ENCODE measurements at places on chromosomes 16 and 17.
A peak's percentile ranks its signal among the peaks of the same experiment; 100 is the strongest.

DNA sequence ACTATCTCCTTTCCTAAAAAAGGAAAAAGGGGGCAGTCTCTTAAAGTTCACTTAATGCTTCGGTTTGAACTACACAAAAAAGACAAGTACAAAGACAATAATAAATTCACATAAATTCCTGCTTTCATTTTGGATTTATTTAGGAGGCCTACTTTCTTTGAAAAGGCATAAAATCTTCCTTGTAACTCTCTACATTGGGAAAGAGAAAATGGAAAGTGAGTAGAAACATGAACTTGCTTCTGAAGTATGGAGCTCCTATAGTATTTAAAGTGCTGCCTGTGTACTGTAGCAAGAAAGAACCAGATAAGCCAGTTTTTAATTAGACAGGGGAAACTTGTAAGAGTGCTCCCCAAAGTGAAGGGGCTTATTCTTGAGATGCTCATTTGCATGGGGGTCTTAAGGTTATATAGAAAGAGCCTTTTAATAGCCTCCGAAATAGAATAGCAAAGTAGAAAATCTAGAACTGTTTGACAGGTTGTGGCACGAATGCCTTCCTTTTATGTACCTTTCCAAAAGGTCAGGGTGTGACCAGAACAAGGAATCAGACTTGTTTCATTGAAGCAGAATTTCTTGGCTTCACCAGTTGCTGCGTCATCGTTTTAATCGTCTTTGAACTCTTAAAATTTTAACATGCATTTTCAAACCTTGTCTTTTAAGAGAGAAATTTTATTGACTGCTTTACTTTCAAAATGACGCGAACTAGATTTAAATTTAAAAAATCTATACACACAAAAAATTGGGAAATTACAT is 12.9 kb downstream of the GAN start:
- peak; percentile 29 for DNase-seq

- no peak for DNase-seq
Observed at GRCh38 chr17:64622931-64623654, 39.0 kb downstream of the SMURF2 start.

DNA sequence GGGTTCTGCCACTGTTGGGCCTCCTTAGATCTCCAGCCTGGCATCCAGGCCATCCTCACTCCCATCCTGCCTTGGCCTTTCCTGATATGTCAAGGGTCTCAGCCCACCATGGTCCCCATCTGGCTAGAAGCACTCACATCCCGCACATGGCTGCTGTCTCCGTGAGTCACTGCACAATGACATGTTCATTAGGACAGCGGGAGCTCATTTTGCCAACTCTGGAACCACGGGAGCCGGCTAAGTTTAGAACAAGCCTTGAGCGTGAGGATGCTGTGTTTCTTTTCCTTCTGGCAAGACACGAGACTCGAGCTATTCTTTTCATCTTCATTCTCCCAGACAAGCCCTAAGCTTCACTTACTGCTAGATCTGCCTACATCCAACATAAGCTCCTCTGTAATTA is 65.7 kb upstream of the KSR1 start:
- no peak for DNase-seq

- no peak for DNase-seq
Observed at GRCh38 chr16:54742436-54742835, 188.2 kb upstream of the IRX5 start.

GRCh38 chr16:11198828-11199227 is 57.2 kb downstream of the SOCS1 start:
- peak; percentile 89 for DNase-seq

DNA sequence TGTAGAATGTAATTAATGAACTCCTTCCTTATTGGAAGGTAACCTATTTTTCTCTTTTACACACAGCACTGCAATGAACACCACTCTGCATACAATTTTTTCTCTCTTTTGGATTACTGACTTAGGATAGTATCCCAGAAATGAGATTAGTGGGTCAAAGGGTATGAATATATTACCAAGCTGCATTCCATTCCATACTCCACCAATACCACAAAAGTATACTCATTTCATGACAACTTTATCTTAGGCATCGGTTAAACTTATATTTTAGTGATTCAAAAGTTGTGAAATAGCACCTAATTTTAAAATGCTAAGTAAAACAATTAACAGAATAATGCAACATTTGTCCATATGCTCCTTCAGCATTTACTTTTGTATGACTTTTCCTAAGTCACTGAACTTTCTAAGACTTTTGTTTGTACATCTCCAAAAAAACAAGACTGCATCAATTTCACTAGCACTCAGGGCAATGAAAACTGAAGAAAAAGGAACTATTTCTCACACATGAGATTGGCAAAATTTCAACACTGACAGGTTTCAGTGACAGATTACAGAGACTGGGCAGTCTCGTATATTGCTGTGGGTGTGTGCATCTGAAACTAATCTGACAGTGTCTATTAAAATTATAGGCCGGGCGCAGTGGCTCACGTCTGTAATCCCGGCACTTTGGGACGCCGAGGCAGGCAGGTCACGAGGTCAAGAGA is 32.1 kb downstream of the HELZ start:
- no peak for DNase-seq

GRCh38 chr17:75830164-75831031 is 13.8 kb downstream of the UNC13D start:
- peak; percentile 64 for DNase-seq

DNA sequence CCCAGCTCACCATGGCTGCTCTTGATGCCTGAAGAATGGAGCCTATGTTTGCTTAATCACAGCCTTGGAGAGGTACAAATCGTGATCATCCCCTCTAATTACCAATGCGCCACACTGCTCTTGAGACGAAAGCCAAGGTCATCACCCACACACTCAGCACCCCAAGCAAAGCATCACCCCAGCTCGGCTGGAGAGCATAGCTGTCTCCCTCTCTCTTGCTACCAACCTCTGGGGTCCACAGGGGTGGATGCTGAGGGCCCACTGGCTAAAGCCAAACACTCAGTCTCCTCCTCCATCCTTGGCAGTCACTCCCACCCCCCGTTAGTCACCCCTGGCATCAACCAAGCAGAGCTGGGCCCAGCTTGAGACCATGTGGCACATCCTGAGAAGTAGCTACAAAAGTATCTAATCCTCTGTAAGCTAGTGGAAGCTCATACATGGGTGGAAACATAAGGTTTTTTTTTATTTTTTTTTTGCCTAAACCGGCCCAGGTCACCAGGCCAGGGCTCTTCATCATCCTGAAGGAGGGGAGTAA is 44.8 kb downstream of the PIMREG start:
- no peak for DNase-seq

GRCh38 chr17:77212081-77212832 is 71.5 kb downstream of the SEC14L1 start:
- DNase-seq, result no peak

- DNase-seq, result no peak
Observed at GRCh38 chr17:69551212-69552010, 136.9 kb downstream of the MAP2K6 start.

DNA sequence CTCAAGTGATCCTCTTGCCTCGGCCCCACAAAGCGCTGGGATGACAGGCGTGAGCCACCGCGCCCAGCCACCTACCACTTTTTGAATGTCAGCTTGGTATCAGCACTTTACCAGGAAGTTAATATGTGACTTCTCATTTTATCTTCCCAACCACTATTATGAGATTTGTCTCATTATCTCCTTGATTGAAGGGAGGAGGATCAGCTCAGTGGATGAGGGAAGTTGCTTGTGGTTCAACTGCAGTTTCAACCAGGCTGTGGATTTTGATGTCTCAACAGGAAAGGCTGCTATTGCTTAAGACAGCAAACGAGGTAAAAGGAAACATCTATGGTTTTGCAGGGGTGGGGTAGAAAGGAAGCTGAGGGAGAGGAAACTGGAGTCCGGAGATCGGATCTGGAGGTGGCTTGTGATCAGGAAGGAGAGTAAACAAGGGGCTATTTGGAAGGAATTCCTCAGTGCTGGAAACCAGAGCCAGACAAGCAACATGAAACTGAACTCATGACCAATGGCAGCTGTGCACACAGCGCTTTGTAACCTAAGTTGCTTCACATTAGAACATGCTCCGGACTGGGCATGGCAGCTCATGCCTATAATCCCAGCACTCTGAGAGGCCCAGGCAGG is 180.5 kb downstream of the VPS53 start:
- DNase-seq, result no peak

GRCh38 chr16:83517398-83517797 is 290.4 kb upstream of the HSBP1 start:
- DNase-seq, result no peak

GRCh38 chr16:10946308-10946707 is 1.9 kb downstream of the CLEC16A start:
- no peak for DNase-seq

DNA sequence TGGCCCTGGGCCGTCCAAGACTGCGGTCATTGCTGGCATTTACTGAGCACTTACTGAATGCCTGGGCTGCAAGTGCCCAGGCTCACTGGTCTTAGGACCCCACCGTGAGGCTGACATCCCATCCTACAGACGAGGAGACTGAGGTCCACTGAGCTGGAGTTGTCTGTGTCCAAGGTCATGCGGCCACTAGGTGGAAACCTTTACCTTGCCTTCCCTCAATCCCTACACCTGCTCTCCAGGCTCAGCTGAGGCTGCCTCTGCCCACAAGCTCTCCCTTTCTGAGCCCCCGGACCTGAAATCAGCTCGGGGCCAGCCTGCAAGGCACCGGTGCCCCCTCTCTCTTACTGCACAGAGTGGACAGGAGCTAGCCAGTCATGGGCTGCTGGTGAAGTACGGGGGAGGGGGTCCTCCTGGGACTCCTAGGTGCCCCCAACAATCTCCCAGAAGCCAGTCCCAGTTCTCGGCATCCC is 1.5 kb downstream of the CASKIN1 start:
- DNase-seq, result peak; percentile 59

DNA sequence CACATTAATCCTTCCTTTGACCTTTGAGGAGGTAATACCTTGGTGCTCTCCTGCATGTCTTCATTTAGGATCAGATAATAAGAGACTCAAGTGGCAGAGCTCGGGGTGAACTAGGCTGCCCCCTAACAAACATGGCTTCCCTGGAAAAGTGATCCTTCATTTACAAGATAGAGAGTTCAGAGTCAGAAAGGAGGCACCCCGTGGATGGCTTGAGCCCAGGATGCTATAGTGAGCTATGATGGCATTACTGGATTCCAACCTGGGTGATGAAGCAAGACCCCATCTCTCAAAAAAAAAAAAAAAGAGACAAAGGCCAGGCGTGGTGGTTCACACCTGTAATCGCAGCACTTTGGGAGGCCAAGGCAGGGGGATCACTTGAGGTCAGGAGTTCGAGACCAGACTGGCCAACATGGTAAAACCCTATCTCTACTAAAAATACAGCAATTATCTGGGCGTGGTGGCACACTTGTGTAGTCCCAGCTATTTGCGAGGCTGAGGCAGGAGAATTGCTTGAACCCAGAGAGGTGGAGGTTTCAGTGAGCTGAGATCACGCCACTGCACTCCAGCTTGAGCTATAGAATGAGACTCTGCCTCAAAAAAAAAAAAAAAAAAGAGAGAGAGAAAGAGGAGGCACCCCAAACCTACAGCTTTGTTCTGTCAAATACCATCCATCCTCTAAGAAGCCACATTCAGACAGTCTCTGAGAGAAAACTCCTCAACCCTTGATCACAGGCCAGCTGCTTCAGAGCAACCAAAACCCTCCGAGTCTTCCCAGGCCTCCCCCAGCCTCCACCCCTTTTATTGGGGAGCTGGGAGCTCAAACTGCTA is 7.4 kb downstream of the FAM117A start:
- DNase-seq, result no peak

GRCh38 chr16:86350289-86350688 is 160.0 kb upstream of the FOXF1 start:
- DNase-seq, result no peak

DNA sequence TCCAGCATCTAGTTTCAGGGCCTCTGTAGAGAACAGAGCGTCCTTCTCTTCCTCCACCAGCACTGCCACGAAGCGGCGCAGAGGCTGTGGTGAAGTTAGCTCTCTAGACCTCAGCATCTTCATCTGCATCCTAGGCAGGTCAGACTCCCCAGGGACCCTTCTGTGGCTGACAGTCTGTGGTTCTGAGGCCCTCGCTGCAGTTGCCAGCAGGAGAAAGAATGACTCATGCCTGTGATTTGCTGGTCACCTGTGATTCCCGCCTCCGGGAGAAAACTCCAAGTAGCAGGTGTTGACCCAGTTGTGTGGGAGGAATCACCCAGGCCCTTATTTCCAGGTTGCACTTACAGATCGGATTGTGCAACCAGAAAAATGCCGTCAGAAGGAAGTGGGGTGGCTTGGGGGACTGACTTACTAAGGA is 117.3 kb upstream of the CACNG5 start:
- peak; percentile 51 for DNase-seq

DNA sequence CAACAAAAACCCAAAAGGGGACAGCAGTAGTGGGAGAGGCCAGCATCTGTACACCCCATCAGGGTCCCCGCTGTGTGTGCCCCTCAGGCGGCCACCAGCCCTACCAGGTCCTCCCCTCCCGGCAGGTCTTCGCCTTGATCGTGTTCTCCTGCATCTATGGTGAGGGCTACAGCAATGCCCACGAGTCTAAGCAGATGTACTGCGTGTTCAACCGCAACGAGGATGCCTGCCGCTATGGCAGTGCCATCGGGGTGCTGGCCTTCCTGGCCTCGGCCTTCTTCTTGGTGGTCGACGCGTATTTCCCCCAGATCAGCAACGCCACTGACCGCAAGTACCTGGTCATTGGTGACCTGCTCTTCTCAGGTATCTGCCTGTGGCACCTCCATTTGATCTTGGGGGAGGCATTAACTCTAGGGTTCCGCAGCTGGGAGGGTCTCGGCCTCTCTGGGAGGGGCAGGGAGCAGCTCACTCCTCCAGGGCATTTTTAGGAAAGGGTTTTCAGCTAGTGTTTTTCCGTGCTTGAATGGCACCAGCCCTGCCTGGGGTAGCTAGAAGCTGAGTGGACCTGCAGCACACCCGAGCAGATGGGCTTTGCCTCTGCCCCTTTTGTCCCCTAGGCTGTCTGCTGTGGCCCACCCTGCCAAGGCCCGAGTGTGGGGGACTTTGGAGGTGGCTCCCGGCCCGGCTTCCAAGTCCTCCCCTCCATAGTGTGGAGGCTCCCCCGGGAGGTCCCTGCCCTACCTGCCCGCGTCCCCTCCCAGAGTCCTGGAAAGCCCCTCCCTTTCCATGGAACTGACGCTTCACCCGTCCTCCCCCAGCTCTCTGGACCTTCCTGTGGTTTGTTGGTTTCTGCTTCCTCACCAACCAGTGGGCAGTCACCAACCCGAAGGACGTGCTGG is 2.6 kb downstream of the SYNGR2 start:
- no peak for DNase-seq

GRCh38 chr17:32875923-32876416 is 954 bp downstream of the MYO1D start:
- no peak for DNase-seq

DNA sequence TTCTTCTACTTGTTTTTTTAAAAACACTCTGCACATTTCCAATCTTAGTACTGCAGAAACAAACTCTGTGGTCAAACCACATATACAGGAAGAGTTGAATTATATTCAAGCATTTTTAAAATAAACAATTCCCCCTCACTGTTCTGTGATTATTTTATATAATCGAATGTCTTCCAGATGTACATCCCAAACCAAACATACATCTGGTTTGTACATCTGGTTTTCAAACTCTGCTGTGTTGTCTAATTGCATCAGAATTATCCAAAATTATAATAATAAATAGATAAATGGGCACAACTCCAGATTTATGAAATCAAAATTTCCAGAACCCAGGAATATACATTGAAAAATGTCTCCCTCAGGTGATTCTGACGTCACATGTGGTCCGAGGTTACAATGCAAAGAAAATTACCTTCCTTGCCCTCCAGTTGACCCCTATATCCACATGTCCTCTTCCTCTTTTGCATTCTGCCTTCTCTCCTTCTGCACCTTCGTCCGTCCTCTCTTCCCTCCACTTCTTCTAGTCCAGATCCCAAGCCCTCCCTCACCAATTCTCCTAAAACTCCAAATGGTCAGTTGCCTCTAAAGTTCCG is 13.3 kb upstream of the CCDC144A start:
- no peak for DNase-seq

- no peak for DNase-seq
Observed at GRCh38 chr16:28151180-28151579, 60.6 kb downstream of the XPO6 start.
